Fibroblast of skin of left quadriceps (primary cell): ENCODE measurements at places on chromosomes 13 and 19.

GRCh38 chr13:101535192-101535746 lies 82.8 kb downstream of the ITGBL1 start:
- no peak for DNase-seq

- DNase-seq, result no peak
Measured at GRCh38 chr19:53549340-53549739, 11.4 kb downstream of the ZNF331 start.

- no peak for DNase-seq
Measured at GRCh38 chr13:28493740-28494503, 1.0 kb downstream of the FLT1 start.

DNA sequence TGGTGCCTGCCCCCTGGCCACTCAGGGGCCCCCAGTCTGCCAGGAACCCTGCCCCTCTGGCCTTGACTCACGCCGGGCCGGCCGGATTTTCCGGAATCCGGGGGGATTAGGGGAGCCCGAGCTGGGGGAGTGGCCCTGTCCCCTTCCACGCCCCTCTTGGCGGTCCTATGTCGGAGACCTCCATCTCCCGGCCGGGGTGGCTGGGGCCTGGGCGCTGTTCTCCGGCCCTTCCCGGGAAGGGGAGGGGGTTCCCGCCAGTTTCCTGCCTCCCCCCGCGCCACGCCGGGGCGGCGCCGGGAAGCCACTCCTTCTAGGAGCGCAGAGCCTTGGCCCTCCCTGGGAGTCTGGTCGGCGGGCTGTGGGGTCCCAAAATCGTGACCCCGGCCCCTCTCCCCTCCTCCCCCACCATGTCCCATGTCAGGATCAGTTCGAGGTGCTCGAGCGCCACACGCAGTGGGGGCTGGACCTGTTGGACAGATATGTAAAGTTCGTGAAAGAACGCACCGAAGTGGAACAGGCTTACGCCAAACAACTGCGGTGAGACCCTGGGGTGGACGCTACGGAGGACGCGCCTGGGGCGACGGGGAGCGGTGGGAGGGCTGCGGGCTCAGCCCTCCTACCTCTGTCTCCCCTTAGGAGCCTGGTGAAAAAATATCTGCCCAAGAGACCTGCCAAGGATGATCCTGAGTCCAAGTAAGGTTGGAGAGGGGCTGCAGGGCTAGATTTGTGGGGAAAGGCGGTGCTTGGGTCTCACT lies 1.3 kb downstream of the TRIP10 start:
- no peak for DNase-seq

- no peak for DNase-seq
Measured at GRCh38 chr19:15564534-15565168, 50.4 kb upstream of the CYP4F8 start.

- no peak for DNase-seq
Measured at GRCh38 chr13:48790199-48790598, 136.5 kb downstream of the CYSLTR2 start.

DNA sequence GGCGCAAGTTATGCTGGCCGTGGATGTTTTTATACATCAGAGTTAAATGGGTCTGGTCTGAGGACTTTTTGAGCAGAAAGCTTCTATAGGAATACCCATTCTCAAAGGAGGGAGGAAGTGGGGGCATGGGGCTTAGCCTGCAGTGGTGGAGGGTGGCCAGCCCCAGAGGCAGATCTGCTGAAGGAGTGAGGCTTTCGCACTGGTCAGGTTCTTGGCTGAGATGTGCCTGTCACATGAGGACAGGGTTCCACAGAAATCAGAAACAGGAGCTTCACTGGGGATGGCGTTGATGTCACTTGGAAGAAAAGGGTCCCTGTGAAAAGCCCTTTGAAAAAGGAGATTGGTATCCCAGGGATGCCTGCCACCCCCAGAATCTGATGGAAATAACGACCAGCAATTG lies 100.7 kb upstream of the MCF2L start:
- no peak for DNase-seq

GRCh38 chr13:67048084-67048820 lies 181.9 kb downstream of the PCDH9 start:
- DNase-seq, result peak; percentile 27

GRCh38 chr13:100646030-100646673 lies 28.4 kb downstream of the TMTC4 start:
- peak; percentile 4 for DNase-seq

- no peak for DNase-seq
Measured at GRCh38 chr19:44757057-44757734, 8.7 kb downstream of the BCL3 start.

DNA sequence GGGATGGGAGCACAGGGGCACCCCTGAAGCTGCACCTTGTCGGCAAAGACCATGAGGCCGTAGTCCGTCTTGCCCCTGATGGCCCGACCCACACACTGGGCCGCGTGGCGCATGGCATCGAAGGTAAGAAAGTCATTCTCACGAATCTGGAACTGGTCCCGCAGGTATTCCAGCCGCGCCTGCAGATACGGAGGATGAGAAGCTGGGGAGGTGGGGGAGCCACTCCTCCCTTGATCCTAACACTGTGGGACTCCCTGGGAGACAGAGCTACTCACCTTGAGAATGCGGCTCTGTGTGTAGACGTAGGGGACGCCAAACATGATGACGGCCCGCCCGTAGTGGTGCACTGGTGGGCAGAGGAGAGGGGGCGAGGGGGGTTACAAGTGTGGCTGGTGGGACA lies 11.9 kb downstream of the KLC3 start:
- no peak for DNase-seq

GRCh38 chr13:108326309-108326708 lies 56.8 kb downstream of the TNFSF13B start:
- no peak for DNase-seq

- no peak for DNase-seq
Measured at GRCh38 chr13:54029720-54030119, 1001.1 kb downstream of the OLFM4 start.

DNA sequence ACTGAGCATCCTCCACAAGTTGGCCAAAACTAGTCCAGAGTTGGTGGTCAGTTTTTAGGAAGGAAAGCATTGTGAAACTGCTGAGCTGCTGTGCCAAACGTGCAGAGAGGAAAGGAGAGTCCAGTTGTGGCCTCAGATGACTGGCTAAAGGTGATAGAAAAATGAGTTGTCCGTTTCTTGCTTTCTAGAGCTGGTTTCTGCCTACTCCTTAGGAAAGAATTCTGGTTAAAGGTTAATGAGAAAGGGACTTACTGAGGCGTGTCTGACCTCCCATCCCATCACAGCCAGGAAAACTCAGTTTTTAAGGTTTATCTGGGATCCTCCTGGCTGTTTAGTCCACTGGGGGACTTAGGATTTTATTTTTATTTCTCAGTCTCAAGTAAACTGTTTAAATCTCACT lies 1186.3 kb downstream of the UQCRFS1 start:
- no peak for DNase-seq
